ENCODE measurements at places on chromosomes 7 and 10. TPM values are rescaled to one million over a fixed set of nuclear protein-coding genes. Genes with fewer than 3 reads are reported as not detected.

GRCh38 chr10:126349676-126350075 is 38.6 kb downstream of the ADAM12 start:
- DNase-seq = no peak
- H3K36me3 ChIP-seq = no peaks in the 10 kb centered on the region
- H3K27ac ChIP-seq = no peak overlapping the region
- H3K27me3 ChIP-seq = no peaks in the 10 kb centered on the region

DNA sequence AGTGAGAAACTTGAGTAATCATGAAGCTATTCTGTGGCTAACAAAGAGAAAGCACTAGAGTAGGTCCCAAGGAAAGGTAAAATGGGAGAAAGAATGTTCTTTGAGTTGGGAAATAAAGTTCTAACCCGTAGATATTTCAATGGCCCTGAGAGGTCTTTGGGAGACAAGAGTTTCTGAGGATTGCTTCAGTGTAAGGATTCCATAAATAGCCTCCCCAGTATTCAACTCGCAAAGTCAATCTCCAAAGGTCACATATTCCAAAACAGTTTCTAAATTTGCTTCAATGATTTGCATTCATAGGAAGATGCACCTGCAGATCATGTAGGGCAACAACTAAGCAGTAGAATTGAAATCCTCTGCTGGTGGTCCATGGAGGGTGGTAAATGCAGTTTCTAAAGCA is 238.5 kb downstream of the TMEM178B start:
- H3K27me3 ChIP-seq = no peaks in the 10 kb centered on the region
- no peaks in the 10 kb centered on the region for H3K36me3 ChIP-seq
- H3K27ac ChIP-seq = no peak overlapping the region
- H3K4me1 ChIP-seq = no peaks in the 10 kb centered on the region
- DNase-seq = no peak
- H3K4me3 ChIP-seq = no peak overlapping the region

GRCh38 chr7:21281193-21281592 is 146.7 kb upstream of the SP4 start:
- H3K4me1 ChIP-seq = no peaks in the 10 kb centered on the region
- no peaks in the 10 kb centered on the region for H3K27me3 ChIP-seq
- no peak for DNase-seq
- H3K36me3 ChIP-seq = no peaks in the 10 kb centered on the region

The LIPF gene
- polyA plus RNA-seq = not detected

The AKAP9 gene
- 19.2 TPM for polyA plus RNA-seq

All from CD4-positive, CD25-positive, alpha-beta regulatory T cell (primary cell).